Left lobe of liver (tissue), 2 donors: ENCODE measurements at places on chromosomes 5 and 9.

- no peak for DNase-seq
Measured at GRCh38 chr9:95498641-95499040, 18.1 kb downstream of the PTCH1 start.

DNA sequence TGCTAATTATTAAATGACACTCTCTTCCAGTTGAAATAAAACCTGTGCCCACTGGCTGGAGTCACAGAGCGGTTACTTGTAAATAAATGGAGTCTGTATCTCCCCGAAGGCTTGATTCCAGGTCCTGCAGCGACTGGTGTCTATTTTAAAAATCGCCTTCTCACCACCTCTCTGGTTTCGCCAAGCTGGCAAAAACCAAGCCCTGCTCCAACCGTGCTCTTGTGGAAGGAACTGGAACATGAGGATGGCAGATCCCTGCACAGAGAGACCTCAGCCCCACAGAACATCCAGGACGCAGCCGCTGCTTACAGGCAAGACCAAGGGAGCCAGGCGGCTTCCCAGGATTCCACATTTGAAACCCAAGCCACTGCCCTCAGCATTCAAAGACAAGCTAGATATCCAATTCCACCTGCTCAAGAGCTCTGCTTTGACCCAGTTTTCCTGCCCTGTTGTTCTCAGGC, 15.0 kb downstream of the SEMA4D start:
- DNase-seq: peak; percentile 38

GRCh38 chr5:3489239-3489843, 106.3 kb upstream of the IRX1 start:
- no peak for DNase-seq

DNA sequence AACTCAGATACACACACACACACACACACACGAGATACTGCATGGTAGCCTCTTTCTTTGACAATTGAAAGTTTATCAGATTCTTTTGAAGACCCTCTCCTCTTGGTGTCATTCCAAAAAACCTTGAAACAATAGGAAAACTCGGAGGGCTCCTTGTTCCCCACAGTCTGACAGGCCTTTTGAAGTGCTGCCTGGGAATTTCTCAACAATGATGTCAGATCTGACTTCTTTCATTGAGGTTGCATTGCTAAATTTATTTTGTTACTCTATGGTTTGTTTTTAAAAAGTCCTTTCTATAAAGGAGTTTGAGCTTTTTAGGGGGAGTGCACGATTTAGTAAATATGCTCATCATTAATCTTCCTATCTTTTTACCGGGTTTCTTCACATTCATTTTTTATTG, 583.9 kb downstream of the SEMA5A start:
- DNase-seq: no peak

DNA sequence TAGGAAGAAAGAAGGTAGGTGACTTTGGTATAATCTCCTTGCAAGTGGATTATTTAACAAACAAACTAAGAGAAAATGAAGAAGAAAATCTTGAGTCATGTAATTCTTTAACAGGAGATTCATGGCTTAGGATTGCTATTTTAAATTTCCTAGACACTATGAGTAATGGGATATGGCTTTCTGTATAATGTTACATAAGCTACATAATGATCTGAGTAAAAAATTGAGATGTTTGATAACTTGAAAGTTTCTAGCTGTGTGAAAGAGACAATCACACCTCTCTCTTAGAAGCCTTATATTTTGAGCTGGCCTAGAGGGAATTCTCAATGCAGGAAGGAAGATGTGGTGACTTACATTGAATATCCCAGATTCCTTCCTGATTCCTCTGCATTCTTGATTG, 92.5 kb downstream of the CDH9 start:
- no peak for DNase-seq
